ENCODE measurements at places on chromosomes 1 and 21.

GRCh38 chr1:52461821-52462220, 57.4 kb downstream of the PRPF38A start:
- no peak for DNase-seq

DNA sequence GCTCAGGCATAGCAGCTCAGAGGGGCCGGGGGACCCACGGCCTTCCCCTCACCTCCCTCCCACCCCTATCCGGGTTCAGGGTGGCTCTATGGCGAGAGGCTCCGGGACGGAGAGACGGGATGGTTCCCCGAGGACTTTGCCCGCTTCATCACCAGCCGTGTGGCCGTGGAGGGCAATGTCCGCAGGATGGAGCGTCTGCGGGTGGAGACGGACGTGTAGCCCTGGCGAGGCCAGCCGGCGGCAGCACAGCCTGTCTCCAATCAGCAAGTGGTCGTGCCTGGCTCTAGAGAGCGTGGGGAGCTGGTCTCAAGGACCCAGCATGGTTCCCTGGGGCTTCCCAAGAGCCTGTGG, 25.9 kb downstream of the ARHGEF16 start:
- no peak for DNase-seq

DNA sequence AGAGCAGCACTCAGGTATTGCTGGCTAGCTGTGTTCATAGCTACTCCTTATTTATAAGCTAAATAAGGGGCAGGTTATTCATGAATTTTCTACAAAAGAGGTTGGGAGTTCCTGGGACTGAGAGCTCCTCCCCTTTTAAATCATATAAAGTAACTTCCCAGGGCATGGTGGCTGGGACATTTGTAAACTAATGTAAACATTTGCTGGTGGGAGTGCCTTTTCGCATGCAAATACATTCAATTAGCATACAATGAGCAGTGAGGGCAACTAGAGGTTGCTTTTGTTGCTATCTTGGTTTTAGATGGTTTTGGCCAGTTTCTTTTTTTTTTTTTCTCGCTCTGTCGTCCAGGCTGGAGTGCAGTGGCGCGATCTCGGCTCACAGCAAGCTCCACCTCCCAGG, 43.4 kb downstream of the GNPAT start:
- DNase-seq = no peak

DNA sequence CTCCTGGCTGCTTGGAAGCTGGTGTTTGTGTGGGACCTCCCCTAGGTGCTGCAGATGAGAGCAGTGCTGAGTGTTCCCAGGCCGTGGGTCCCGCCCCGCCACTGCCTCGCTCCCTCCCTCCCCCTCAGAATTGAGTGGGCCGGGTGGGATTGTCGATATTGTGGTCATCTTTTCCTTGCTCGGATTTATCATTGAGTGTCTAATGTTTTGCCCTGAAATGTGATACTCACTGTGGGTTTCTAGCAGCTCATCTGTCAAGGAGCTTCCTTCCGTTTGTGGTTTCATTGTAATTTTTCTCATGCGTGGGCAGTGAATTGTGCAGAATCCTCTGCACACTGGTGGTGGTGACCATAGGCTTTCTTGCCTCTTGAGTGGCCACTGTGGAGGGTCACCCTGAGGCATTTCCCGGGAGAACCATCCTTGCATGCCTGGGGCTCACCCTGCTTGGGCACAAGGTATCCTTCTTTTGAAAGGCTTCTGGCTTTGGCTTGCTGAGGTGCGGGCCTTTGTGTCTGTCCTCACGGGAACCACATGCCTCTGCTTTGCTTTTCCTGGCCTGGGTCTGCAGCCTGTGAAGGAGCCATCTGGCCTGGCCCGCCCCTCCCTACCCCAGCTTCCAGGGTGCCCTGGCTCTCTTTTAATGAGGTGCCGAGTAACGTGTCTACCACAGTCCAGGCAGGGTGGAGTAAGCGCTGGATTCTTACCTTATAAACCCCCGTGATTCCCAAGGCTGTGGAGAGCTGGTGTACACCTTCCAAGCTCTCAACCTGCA, 25.6 kb downstream of the SLX9 start:
- DNase-seq = no peak

DNA sequence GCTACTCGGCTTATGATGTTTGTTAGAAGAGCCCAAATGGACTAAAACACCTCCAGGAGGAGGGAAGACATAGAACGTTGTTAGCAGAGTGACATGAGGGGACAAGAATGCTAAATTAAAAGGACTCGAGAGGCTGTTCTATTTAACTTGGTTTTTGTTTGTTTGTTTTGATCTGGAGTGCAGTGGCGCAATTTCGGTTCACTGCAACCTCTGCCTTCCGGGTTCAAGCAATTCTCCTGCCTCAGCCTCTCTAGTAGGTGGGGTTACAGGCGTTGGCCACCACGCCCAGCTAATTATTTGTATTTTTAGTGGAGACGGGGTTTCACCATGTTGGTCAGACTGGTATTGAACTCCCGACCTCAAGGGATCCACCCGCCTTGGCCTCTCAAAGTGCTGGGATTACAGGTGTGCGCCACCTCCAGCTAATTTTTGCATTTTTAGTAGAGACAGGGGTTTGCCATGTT, 5.1 kb upstream of the HNRNPU start:
- DNase-seq = no peak

All from activated naive CD4-positive, alpha-beta T cell (primary cell).